ENCODE measurements at places on chromosomes 3 and 15. TPM values are rescaled to one million over a fixed set of nuclear protein-coding genes. Genes with fewer than 3 reads are reported as not detected.
A peak's percentile ranks its signal among the peaks of the same experiment; 100 is the strongest.

GRCh38 chr15:67036775-67037555 is 28.4 kb upstream of the SMAD3 start:
- DNase-seq: no peak

DNA sequence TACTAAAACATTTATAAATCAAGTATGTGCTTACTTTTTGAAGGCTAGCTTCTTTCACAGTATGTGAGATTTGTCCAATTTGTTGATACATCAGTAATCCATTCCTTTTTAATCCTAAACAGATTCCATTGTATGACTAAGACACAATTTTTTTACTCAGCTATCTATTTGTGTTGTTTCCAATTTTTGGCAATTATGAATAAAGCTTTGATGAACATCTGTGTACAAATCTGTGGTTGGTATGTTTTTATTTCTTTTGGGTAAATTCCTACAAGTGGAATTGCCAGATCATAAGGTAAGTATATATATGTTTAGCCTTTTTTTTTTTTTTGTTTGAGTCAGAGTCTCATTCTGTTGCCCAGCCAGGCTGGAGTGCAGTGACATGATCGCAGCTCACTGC is 56.2 kb upstream of the VEPH1 start:
- DNase-seq: no peak

Gene MBD4
- total RNA-seq: 30.6 TPM

Gene ZPLD1
- total RNA-seq: 0.22 TPM

DNA sequence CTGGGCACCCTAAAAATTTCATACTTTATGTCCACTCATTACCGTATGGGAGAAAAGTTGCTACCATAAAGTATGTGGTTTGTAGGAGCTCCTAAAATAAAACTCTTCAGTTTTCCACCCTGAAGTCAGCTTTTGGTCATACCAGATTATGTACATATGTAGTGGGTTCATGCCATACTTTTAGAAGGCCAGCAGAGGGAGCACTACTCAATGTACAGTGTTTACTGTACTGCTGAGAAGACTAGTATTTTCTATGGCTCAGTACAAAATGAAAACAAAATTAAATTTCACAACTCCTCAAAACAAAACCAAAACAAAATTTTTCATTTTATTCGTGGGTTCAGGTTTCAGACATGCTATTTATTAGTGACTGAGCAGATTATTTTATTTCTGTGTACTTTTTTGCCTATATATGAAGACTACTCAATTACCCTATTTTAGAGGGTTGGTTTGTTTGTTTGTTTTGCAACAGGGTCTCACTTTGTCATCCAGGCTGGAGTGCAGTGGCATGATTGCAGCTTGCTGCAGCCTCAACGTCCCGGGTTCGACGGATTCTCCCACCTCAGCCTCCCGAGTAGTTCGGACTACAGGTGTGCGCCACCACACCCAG is 24.3 kb downstream of the NXPE3 start:
- peak; percentile 87 for DNase-seq

Gene DVL3
- 74.5 TPM for total RNA-seq

DNA sequence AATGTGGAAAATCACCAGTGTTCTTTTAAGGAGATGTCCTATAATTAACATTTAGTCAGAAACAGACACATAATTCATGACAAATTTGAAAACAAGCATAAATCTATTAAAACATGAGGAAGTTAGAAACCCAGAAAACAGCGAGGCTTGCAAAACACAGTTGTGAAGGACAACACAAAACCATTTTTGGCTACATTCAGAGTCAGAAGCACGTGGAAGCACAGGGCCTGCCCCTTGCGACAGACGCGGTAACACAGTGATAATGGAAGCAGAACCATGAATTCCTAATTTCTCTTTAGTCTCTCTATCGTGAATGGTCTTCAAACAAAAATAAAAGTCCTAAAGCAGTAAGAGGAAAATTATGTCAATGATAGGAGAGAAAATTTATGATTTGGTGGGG is 12.2 kb downstream of the NCEH1 start:
- no peak for DNase-seq

GRCh38 chr3:52471371-52472238 is 16.2 kb downstream of the NISCH start:
- DNase-seq: peak; percentile 67

- DNase-seq: no peak
Measured at GRCh38 chr3:123298903-123299302, 97.2 kb downstream of the SEC22A start.

Gene INSYN1
- total RNA-seq: not detected
